ENCODE measurements at places on chromosomes 5 and 9.

DNA sequence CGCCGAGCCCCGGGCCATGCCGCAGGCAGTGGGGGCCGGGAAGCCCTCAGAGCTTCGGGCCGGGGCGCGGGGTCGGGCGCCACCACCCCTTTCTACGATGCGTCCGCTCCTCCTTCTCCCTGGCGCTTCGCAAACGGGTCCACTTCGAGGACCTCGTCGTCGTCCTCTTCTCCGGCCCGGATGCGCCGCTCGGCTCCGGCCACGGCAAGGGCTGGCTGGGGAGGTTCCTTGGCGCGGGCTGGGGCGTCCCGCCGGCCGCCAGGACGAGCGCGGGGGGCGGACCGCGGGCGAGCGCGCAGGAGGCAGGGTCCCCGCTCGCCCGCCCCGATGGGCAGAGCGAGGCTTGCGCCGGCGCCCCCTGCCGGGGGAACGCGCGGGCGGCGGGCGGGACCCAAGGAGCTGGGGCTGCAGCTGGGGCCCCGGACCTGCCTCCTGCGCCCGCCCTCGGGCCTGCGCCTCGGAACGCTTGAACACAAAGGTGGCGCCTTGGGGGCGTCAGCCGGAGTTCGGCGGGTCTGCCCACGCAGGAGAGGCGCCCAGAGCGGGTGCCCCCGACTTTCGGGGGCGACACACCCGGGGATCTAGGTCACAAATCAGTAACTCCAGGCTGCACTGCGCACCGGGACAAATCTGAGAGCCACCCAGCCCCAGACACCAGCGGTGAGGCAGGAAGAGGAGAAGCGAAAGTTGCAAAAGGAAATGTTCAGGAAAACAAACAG lies at the start of gene ROR2:
Gene ROR2, minus strand, starts transcription at position 283 of the 719 bp plus-strand sequence.
- DNase-seq: no peak

DNA sequence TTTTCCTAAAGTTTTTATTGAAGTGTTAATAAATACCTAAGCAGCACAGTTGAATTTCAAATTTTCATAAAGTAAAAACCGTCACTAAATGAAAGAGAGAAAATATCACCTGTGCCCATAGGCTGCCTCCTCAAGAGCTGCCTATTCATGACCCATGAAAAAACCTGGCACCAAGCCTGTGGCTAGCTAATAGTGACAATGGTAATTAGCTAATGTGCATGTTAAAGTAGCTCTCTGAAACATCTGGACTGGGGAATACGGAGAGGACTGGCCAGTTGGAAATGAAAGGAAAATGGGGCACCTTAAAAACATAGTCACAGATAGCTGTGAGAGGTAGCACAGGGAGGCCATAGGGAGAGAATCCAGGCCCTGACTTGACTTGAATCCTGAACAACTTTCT lies 5.4 kb upstream of the GNE start:
- DNase-seq: no peak

- no peak for DNase-seq
Measured at GRCh38 chr5:166906991-166907713, 1384.3 kb upstream of the WWC1 start.

GRCh38 chr9:133783331-133783731 lies 45.2 kb upstream of the SARDH start:
- no peak for DNase-seq

DNA sequence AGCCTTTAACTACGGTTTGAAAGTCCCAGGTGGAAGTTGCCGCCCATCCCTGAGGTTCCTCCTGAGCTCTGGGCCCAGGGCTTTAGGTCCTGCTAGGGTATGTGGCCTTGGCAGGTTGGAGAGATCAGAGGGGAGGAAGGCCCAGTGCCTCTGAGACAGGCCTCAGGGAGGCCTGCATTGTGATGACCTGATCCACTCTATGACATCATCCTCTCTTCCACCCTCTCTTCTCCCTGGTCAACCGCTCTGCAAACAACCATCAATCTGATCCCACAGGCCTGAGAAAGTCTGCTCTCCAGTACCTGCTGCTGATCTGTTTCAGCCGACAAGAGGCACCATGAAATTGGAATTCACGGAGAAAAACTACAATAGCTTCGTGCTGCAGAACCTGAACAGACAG lies at the start of gene CCIN:
Gene CCIN, plus strand, starts transcription at position 223 of the 400 bp plus-strand sequence. Its CDS starts 115 bp downstream, at position 338.
- no peak for DNase-seq

- DNase-seq: no peak
Measured at GRCh38 chr5:139690064-139690802, 42.1 kb downstream of the CXXC5 start.

DNA sequence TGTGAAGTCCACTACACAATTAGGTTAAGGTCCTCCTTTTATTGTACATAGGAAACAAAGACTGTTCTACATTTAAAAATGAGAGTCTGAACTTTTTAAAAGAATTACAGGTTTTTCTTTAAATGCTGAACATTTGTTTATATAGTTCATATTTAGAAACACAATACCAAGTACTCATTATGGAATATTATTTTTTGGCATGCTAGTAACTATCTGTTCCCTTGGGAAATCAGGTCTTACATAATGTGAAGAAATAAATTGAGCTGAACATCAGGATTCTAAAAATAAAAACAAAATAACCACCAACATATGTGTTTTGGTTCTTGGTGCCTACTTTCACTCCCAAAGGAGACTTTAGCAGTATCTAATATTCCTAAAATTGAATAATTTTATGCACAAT lies 230.5 kb upstream of the IZUMO3 start:
- no peak for DNase-seq

- no peak for DNase-seq
Measured at GRCh38 chr9:127664324-127664677, 42.5 kb upstream of the CFAP157 start.

GRCh38 chr9:134834217-134834956 lies 46.2 kb upstream of the FCN2 start:
- no peak for DNase-seq

DNA sequence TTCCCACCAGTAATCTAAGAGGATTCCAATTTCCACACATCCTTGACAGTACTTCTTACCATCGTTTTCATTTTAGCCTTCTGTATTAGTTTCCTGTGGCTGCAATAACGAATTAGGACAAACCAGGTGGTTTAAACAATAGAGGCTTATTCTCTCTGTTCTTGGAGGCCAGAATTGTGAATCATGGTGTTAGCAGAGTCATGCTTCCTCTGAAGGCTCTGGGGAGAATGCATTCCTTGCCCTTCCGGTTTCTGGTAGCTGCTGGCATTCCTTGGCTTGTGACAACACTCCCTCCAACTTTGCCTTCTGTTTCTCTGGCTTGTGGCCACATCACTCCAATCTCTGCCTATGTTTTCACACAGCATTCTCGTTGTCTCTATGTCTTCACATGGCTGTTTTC lies 23.5 kb downstream of the RIGI start:
- no peak for DNase-seq

- no peak for DNase-seq
Measured at GRCh38 chr9:16461137-16461840, 409.2 kb downstream of the BNC2 start.

DNA sequence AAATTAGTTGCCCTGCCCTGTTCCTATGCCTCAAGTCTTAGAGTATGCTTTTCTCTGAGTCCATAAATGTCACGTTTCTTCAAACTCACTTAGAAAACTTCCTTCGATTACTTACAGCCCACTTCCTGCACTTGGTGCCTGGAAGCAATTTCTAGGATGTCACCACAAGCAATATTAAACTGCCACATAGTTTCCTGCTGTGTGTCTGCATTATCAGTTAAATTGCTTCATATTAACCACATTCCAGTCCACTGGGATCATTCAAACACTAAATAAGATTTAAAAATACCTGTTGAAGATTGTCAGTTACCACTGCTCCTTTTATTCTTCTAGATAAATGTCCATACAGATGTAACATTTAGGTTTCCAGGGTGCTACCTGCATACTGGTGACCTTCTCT lies 4.1 kb downstream of the DENND1A start:
- DNase-seq: no peak

DNA sequence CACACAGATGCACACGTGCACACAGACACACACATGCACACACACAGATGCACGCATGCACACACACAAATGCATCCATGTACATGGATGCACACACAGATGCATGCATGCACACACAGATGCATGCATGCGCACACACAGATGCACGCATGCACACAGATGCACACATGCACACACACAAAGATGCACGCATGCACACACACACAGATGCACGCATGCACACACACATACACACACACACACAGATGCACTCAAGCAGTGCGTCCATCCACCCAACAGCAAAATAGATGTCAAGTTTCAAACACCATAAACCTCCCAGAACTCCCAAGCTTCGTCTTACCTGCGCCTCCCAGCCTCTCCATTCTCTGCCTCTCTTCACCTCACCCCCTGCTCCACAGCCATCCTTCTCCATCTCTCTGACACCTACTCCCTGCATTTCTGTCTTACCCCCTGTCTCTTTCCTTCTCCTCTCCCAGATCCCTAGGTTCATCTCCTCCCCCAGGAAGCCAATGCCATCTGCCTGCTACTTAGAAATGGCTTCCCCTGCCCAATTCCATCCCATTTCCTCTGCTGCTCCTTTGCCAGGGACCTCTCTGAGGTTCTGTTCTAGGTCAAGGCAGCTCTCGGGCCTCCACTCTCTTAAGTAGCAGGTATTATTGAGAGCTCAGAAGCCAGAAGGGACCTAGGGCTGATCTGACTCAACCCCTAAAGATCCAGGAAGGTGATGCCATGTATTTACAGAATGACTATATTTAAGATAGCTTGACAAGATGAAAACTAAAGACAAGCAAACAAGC lies 297.2 kb downstream of the MED10 start:
- DNase-seq: no peak

- DNase-seq: no peak
Measured at GRCh38 chr5:153865016-153865415, 173.7 kb downstream of the FAM114A2 start.

- DNase-seq: no peak
Measured at GRCh38 chr5:133340822-133341221, 271.5 kb downstream of the FSTL4 start.

DNA sequence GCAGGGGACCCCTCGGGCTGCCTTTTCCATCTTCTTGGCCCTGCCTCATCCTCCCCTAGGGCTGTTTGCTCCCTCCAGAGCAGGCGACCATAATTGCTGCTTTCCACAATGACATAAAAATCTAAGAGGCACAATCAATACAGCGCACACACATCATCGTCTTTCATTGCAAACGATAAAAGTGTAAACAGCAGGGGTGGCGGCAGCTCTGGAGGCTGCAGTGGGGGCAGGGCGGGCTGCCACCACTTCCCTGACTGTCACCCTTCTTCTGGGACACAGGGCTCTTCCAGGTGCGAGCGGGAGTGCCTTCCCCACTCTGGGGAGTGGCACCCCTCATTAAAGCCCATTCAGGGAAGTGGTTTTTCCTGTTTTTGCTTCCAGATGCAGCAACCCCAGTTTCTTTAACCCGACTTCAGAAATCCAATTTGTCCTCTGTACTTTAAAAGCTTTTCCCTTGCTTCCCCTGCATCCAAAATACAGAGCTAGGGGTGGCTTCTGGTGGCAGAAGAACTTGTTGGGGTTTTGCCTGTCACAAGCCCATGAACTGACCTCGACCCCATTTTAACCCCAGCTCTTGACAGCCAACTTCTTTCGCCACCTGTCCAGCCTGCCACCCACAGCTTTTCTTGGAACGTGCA lies 45.7 kb downstream of the TSPAN17 start:
- no peak for DNase-seq

- DNase-seq: no peak
Measured at GRCh38 chr5:101637599-101637998, 658.5 kb downstream of the SLCO4C1 start.

DNA sequence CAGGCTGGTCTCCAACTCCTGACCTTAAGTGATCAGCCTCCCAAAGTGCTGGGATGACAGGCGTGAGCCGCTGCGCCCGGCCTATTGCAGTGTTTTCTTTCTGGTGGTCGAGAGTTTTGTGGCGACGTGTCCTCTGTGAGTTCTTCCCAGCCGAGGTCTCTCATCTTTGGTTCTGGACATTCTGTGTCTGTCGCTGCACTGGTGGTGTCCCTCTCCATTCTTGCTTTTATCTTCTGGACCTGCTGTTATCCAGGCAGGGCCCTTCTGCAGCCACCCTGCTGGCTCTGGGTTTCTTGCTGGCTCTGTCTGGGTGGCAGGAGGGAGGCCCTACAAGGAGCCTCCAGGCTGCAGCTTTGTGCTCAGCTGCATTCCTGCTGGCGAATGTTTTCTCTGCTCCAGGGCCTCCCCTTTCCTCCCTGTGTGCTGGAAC lies 49.1 kb upstream of the EXOC3 start:
- no peak for DNase-seq

GRCh38 chr5:476102-476813 lies 33.3 kb downstream of the EXOC3 start:
- DNase-seq: no peak

DNA sequence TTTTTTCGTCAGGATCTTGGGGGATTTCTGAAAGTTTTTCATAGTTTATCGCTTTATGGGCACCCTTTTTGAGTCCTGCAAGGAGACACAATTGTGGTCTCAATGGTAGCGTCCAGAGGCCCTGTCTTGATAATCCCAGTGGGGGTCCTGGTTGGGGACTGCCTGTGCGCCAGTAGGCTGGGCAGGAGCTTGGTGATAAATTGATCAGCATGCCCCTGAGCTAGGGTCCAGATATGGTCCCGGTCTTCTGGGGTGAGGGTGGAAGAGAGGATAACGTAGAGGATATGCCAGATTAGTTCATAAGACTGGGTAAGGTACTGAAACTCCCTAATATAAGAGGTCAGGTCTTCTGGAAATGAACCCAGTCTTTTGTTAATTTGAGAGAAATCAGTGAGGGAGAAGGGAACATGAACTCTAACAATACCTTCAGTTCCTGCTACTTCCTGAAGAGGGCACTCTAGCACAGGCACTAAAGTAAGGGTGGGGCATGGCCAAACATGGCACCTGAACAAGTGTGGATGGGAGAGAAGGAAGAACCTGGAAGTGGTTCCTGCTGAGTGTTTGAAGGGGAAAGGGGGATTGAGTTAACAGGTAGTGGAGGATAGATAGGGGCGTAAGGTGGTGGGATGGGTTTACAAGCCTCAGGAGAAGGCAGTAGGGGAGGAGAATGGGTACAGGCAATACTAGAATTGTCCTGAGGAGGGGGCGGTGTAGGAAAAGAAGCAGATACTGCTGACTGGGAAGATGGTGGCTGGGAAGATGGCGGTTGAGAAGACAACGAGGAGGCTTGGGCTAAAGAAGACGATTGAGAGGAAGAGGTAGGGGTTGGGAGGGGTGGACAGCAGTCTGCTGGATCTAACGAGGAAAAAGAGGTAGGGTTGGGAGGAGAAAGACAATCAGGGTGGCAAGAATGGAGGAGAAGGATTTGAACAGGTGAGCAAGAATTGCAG lies 33.8 kb upstream of the ANXA2R start:
- no peak for DNase-seq

DNA sequence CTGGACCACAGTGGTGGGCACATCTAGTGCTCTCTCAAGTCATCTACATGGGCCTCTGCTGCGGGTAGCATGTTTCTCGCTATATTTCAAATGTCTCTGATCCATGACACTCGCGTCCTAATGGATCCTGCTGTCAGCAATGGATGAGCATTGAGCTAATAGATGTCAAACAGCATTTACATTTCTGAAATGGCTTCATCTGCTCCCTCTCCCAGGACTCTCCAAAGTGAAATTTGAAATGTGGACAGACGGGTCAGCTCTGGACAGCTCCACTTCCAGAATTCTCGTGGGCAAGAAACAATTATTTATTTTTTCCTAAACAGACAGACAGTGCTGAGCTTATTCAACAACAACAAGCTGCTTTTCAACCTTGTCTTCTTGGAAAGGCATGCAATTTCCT lies 58.1 kb downstream of the FSTL4 start:
- DNase-seq: no peak

GRCh38 chr5:172607213-172607793 lies 33.8 kb upstream of the NEURL1B start:
- DNase-seq: no peak

Data from activated CD4-positive, CD25-positive, alpha-beta regulatory T cell (primary cell).